Thoracic aorta endothelial cell (primary cell): ENCODE measurements at places on chromosomes 5 and 9. TPM values are rescaled to one million over a fixed set of nuclear protein-coding genes. Genes with fewer than 3 reads are reported as not detected.

The PIP5K1B gene
- not detected in 2 replicates for total RNA-seq

The SPATA6L gene
- total RNA-seq, result 1.8 and 2.3 TPM in 2 replicates

The SUB1 gene
- 371 and 389 TPM in 2 replicates for total RNA-seq

The AHRR gene
- 6.8 and 9.7 TPM in 2 replicates for total RNA-seq

The GPSM1 gene
- total RNA-seq, result 22.3 and 29.4 TPM in 2 replicates
